Suppressor macrophage (primary cell): ENCODE measurements at places on chromosomes 4 and X.

GRCh38 chr4:23476515-23477090 lies 413.2 kb downstream of the PPARGC1A start:
- DNase-seq: no peak

GRCh38 chr4:163415668-163416067 lies 57.9 kb downstream of the TKTL2 start:
- DNase-seq: no peak

DNA sequence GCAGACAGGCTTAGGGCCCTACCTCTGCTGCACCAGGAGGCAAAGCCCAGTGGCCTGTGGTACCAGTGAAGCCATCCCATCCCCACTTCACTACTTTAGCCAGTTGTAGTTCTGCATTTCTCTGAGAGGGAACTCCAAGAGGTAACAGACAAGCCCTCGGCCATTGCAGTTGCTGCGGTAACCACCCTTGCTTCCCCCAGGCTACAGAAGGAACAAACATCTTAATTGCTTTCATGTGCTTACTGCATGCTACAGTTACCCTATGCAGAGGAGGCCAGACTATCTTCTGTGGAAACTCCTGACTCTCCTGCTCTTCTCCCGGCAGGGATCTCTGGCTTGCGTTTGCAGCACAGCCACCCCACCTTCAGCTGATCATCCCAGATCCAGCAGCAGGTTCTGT lies 67.8 kb downstream of the SPIN4 start:
- peak; percentile 1 for DNase-seq

- no peak for DNase-seq
Measured at GRCh38 chr4:94650690-94651089, 107.1 kb upstream of the BMPR1B start.

- no peak for DNase-seq
Measured at GRCh38 chrX:13295841-13296240, 24.0 kb downstream of the ATXN3L start.
